ENCODE measurements at places on chromosomes 1 and 21. TPM values are rescaled to one million over a fixed set of nuclear protein-coding genes. Genes with fewer than 3 reads are reported as not detected.

ACKR1 gene
- 0.15 TPM for total RNA-seq

CPLANE2 gene
- total RNA-seq = 3.9 TPM

AHCYL1 gene
- 64.3 TPM for total RNA-seq

MAP3K21 gene
- 0.95 TPM for total RNA-seq

CHIA gene
- total RNA-seq = not detected

AMY1A gene
- total RNA-seq = not detected

UQCRHL gene
- 1.8 TPM for total RNA-seq

All from endothelial cell of umbilical vein (primary cell).